NCI-H187 treated with DMSO at 0.1 percent for 48 hours (cell line): ENCODE measurements at places on chromosomes 5 and 9.

DNA sequence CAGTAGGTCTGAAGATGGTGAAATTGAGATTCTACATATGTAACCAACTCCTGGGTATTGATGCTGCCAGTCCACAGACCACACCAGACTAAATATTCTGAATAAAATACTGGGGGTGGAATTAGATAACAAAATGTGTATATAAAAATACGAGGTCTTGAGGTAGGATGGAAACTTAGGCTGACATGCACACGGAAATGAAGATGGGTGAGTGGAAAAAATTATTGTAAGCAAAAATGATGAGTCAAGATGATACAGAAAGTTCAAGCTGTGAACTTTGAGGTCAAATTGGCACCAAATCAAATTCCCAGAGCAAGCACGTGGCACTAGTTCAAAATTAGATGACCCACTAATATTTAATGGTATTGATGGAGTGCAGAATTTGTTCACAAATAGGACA lies 713.4 kb upstream of the ACO1 start:
- no peak for DNase-seq

- DNase-seq, result peak; percentile 13
Measured at GRCh38 chr5:127667926-127668325, 19.0 kb downstream of the CTXN3 start.

- no peak for DNase-seq
Measured at GRCh38 chr9:121283080-121283398, 15.1 kb downstream of the GSN start.

DNA sequence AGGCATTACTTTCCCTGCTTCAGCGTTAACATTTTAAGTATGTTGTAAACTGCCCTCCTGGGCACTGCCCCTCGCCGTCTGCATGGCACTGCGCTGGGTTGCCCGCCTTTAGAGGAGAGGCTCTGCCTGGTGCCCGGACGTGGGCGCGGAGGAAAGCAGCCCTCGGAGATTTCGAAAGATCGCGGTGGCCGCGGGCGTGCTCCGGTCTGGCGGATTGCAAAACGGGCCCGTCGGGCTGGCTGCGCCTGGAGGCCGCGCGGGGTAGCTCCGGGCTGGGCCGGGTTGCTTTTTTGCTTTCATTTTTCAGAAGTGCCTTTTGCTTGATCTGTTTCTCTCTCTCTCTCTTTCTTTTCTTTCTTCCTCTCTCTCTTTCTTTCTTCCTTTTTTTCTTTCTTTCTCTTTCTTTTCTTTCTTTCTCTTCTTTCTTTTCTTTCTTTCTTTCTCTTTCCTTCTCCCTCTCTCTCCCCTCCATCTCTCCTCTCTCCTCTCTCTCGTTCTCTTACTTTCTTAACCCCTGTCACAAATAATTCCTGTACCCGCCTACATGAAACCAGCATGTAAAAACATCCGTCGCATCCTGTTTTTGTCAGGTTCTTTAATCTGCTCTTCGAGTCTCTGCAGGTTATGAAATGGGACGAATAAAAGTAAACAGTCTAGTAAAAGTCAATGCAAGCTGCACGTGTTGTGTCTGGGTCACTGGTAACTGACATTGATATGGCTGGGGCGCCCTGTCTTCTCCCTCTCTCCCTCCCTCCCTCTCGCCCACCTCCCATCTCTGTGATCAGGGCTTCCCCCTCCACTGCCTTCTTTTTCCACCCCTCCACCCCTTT lies 1.7 kb downstream of the FST start:
- no peak for DNase-seq

- no peak for DNase-seq
Measured at GRCh38 chr5:38250763-38251448, 7.5 kb upstream of the EGFLAM start.

DNA sequence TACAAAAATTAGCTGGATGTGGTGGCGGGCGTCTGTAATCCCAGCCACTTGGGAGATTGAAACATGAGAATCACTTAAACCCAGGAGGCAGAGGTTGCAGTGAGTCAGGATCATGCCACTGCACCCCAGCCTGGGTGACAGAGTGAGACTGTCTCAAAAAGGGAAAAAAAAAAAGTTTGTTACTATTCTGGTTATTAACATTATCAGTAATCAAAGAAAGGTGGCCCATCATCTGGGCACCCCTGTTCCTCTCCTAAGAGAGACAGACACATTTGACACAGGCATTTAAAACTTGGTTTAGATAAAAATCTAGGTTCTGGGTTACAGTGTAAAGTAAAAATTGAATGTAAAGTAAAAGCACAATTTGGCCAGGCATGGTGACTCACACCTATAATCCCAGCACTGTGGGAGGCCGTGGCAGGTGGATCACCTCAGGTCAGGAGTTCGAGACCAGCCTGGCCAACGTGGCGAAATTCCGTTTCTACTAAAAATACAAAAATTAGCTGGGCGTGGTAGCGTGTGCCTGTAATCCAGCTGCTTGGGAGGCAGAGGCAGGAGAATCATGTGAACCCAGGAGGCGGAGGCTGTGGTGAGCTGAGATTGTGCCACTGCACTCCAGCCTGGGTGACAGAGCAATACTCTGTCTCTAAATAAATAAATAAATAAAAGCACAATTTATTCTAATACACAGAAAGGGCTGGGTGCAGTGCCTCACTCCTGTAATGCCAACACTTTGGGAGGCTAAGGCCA lies 16.7 kb upstream of the PHYHD1 start:
- DNase-seq, result no peak

DNA sequence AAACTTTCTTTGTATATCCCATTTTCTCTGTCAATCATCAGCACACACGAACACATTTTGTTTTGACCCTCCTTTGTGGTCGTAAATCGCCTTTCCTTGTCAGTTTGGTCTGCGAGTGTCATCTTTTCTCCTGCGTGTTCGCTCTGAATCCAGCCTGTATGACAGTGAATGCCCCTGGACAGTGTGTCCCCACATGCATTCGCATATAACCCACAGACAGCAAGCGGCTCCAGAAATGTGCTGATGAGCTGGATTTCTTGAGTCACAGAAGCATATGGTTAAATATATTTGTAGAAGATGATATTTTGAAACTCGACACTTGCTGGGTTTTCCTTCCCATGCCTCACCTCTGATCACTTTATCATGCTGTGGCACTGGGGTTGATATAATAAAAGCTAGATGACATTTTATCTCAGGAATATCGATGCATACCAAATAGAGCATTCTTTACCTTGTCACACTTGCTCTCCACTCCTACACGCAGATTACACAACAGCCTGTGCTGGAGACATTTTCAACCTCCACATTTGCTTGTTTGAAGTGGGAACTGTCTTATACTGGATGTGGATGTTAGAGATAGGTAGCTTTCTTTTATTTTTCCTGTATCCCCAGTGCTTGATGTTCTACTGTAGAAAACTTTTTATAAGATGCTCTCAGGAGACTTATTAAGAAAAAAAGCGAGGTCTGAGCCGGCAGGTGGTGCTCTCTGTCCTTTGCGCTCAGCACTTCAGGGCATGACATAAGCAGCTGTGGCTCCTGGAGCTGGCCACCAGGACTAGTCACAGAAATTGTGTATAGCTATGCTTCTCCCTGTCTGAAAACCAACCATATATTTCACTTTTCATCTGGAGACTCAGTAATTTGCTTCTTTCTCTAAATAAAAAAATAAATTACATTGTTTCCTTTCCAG lies 215.1 kb downstream of the SH3GL2 start:
- DNase-seq, result no peak

DNA sequence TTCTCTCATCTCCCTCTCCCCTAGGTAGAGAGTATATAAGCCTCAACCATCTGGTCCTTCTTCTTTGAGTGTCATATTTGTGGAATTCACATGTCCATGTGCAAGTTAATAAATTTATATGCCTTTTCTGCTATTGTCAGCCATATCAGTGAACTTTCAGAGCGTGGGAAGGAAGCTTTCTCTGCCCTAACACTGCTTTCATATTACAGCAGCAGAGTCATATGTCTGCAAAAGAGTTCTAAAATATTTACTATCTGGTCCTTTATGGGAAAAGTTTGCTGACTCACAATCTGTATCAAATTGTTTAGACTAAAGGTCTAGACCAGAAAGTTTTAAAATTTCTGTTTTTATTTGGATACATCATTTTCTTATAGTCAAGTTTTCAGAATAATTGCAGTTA lies 669.0 kb downstream of the LRRC70 start:
- no peak for DNase-seq

DNA sequence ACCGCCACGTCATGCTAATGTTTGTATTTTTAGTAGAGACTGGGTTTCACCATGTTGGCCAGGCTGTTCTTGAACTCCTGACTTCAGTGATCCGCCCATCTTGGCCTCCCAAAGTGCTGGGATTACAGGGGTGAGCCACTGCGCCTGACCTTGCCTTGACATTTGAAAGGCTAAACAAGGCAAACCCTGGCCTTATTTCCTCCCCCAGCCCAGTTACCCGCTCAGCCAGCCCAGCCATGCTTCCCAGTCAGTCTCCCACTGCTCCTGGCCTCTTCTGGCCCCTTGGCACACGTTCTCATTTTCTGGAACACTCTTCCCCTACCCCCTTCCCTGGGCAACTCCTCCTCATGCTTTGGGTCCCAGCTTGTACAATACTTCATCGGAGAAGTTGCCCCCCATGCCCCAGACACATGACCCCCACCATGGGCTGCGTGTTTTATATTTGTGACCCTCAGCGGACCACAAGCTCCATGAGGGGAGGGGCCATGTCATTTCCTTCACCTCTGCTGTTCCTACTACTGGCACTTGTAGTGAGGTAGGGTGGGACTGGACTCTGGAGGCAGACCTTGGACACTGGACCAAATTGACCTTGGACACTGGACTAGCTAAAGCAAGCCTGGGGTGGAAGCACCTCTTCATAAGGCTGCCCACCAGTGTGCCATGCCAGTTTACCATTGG lies 94.4 kb upstream of the IER5L start:
- DNase-seq, result no peak

DNA sequence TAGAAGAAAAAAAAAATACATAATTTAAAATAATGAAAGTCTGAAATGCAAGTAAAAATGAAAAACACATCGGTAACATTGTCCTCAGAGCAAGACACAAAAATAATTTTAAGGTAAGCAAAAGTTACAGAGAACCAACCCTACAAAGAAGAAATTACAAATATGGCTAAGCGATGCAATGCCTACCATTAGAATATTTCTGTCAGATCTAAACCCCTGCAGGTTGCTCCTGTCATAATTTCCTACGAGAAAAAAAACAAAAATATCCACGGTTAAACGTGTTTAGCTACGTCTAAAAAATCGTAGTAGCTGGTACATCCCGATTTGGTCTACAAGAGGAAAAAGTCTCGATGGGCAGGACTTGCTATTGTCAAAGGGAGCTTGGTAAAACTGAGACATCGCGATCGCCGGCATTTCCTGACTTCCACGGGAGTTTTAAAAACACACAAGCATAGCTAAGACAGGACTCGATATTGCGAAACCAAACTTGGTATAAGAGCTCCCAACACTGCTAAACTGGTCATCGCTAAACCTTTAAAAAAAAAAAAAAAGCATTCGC lies 1.1 kb upstream of the ANXA2R start:
- no peak for DNase-seq

GRCh38 chr9:101457003-101457402 lies 21.4 kb upstream of the ALDOB start:
- no peak for DNase-seq

- DNase-seq, result no peak
Measured at GRCh38 chr9:97136421-97136820, 97.5 kb upstream of the CTSV start.

- DNase-seq, result no peak
Measured at GRCh38 chr9:127990554-127990953, 9.8 kb upstream of the EEIG1 start.

GRCh38 chr5:116573279-116573701 lies 1.3 kb downstream of the SEMA6A start:
- DNase-seq, result no peak

- no peak for DNase-seq
Measured at GRCh38 chr5:175715627-175716522, 58.0 kb downstream of the HRH2 start.

GRCh38 chr9:73202980-73203379 lies 51.3 kb downstream of the ANXA1 start:
- no peak for DNase-seq

DNA sequence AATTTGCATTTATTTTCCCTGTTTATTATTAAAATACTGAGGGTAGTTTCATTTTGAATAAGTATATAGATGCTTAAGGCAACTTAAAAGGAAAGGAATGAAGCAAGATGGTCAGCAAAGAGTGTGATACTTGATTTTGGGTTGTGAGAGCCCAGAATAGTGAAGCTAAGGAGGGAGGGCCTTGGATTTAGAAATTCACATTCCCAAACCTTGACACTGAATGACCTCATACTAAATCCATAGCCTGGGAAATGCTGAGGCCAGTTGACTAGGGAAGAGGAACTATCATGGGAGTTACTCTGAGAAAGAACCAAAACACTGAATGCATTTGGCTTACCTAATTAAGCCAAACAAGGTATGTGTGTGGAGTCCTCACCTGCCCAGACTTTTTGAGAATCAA lies 292.5 kb downstream of the SPATA31D1 start:
- no peak for DNase-seq

- no peak for DNase-seq
Measured at GRCh38 chr9:99506747-99507348, 284.8 kb downstream of the SEC61B start.

DNA sequence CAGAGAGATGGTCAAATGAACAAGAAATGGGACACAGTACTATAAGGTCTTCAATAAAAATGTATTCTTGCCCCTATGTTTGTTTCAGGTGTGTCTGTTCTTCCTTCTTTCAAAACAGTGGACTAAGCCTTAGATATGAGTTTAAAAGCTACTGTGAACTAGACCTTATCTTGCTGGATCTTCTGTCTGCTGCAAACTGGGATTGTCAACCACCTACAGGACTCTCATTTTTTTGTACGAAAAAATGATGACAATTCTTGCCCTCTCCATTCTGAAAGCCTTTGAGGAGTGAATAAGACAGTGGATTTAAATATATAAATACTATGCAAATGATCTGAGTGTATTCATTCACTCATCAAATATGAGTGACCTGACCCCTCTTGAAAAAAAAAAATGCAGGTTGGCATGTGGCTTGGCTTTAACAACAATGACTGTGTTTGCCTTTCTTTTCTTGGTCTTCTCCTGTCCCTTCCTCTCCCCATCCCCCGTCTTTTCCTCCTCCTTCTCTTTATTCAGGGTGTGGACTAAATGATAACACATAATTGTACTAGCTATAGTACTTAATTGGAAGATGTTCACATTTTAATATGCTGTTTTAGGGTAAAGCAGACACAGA lies 235.5 kb upstream of the TRIM32 start:
- no peak for DNase-seq

DNA sequence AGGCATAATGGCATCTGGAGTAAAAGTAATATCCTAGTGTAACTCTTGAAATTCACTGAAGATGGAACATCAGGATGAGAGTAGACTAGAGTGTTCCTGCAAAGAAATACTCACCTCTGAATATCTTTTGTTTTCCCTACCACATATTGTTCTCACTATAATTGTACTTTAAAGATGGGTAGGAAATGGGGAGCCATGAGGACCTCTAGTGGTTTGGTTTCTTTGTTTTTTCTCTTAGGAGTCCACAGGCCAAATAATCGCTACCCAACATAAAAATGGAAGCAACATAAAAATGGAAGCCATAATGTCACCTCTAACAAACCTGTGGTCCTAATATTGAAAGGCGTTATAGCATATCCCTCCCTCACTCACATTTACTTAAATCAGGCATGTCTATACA lies 2375.8 kb downstream of the MAT2B start:
- no peak for DNase-seq

- DNase-seq, result no peak
Measured at GRCh38 chr5:33857037-33857436, 34.8 kb downstream of the ADAMTS12 start.

GRCh38 chr5:157835041-157835440 lies 23.9 kb downstream of the CLINT1 start:
- DNase-seq, result no peak
